Left renal pelvis (tissue), 4 donors: ENCODE measurements at places on chromosomes 5 and 9.

DNA sequence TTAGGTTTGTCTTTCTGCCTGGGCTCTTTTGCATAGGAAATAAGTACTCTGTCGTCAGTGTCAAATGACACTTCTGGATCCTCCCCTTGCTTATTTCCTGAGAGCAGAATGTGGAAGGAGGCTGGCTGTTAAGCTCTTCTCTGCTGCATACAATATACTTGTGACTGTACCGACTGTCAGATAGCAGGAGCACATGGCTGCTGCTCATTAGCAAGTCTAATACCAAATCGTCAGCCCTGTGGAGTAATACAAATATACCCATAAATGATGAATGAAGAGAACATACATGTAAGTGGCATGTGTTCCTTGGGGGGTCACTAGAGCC, at the start of gene GPR151:
Gene GPR151 (minus strand): TSS at position 40 of the 325 bp plus-strand sequence. CDS start 77 bp downstream, outside the sequence.
- no peak for DNase-seq

- DNase-seq, result no peak
These were observed 28.1 kb downstream of the TTC23L start for GRCh38 chr5:34866989-34867471.

DNA sequence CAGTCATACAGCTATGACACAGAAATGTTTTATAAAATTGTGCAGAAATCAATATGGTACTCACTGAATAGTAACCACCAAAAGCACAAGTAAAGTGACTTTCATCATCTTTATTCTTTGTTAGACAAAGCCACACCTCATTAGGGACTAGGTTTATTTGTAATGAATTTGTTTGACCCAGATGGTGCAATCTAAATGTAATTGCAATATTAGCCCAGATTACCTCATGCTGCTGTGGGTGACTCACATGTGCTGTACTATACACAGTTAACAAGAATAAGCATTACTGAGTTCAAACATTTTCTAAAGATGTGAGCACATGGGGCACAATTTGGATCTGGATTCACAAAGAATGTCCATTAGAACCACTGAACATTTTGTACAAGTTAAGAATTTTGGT, 759.3 kb upstream of the TYRP1 start:
- no peak for DNase-seq

DNA sequence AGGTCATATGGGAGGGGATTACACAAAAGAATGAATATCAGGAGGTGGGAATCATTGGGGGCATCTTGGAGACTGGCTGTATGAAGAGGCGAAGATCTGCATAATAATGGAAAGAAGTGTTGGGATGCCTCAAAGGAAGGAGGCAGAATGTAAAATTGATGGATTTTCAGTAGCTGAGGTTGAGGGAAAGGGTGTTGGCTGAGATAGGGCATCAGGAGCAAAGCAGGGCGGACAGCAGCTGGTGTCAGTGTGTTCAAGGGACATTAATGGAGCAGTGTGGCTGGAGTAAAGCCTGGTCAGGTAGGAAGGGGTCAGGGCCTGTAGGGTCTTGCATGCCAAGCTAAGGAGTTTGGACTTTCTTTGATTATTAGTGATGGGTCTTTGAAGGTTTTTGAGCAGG, 65.2 kb upstream of the TNFAIP8 start:
- DNase-seq, result no peak

- DNase-seq, result no peak
These were observed 22.1 kb upstream of the GRPEL2 start for GRCh38 chr5:149323210-149323609.

DNA sequence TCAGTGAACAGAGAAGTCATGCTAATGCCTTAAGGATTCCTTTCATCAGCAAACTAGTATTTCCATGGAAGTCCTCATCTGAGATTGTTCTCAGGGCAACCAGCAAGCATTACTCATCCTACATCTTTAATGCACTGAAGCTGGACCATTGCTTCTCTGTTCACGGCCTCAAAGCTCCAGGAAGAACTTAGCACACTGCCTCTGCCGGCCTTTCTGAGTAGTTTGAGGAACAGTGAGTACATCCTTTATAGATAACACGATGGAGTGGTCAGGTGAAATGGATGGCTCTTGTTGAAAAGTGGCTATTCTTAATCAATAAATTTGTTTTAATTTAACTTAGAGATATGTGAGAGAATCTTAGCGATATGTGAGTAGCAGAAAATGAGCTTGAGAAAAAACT, 35.8 kb downstream of the MEGF10 start:
- DNase-seq, result no peak

DNA sequence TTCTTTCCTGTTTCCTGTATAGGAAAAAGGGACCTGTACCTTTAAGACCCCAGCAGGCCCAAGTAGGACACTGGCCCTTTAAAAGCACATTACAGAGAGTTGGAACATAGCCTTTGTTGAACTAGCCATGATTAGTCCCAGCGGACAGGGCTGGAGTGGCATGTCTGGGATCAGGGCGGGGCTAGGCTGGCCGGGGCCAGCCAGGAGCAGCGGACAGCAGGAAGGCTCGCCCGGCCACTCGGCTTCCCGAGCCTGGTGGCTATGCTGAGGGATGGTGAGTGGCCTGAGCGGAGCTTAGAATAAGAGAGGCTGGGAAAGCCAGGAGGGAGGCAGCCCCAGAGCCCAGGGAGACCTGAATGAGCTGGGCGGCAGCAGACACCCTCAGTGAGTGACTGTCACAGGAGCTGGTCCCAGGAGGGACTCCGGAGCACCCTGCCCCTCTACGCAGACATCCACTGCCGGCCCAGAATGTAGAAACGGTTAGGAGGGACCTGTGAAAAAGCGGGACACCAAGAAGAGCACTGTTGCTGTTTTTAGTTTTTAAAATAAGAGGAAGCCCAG, 92.1 kb downstream of the DAB2IP start:
- DNase-seq, result no peak

DNA sequence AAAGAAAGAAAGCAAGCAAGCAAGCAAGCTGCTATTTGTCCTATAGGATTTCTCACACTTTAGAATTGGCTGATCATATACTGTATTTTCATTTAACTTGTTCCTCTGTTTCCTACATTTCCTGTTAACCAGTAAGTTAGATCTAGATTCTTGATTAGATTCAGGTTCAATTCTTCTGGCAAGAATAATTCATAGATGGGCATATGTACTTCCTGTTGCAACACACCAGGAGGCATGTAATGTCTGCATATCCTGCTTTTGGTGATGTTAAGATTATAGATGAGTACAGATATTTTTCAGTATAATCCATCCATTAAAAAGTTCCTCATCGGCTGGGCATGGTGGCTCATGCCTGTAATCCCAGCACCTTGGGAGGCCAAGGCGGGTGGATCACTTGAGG, 10.8 kb upstream of the KIF27 start:
- DNase-seq, result no peak

GRCh38 chr5:93078082-93079038, 502.7 kb downstream of the NR2F1-AS1 start:
- DNase-seq, result no peak

DNA sequence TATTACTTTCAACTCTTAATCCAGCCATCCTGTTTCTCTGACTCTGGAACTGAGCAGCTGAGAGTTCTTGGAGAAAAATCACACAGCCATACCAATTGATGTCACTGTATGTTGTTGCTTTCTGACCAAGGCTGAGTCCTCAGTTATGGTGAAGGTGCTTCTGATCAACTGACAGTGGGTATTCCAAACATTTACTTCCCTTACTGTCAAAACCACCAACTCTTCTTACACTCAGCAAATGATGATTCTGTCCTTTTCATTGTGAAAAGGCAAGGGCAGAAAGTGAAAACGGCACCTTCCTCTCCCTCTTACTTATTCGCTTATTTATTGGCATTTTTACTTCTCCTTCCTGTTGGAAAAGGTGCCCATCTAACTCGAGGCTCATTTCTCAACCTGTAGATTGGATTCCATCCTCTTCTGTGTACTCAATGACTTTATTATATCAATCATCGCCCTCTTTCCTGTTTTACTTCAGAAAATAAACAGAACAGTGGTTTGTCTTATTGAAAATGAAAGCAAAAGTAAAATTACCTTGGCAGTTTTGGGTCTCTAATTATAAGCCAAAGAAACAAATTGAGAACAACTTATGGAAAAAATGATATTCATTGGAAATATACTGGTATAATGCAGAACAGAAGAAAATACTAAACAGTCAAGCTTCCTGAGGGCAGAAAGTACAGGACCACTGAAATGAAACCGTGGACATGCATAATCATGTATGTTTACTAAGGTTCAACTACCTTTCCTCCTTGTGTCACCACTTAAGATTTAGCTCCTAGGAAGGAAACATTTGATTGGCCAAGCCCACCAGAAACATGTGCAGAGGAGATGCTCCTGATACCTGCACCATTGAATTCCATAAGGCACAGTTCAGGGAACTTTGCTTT, 104.5 kb upstream of the CHD1 start:
- DNase-seq, result no peak

- DNase-seq, result no peak
These were observed 857 bp downstream of the FAM169A start for GRCh38 chr5:74865256-74865803.

- DNase-seq, result no peak
These were observed 29.5 kb downstream of the CDH9 start for GRCh38 chr5:27008604-27009539.

DNA sequence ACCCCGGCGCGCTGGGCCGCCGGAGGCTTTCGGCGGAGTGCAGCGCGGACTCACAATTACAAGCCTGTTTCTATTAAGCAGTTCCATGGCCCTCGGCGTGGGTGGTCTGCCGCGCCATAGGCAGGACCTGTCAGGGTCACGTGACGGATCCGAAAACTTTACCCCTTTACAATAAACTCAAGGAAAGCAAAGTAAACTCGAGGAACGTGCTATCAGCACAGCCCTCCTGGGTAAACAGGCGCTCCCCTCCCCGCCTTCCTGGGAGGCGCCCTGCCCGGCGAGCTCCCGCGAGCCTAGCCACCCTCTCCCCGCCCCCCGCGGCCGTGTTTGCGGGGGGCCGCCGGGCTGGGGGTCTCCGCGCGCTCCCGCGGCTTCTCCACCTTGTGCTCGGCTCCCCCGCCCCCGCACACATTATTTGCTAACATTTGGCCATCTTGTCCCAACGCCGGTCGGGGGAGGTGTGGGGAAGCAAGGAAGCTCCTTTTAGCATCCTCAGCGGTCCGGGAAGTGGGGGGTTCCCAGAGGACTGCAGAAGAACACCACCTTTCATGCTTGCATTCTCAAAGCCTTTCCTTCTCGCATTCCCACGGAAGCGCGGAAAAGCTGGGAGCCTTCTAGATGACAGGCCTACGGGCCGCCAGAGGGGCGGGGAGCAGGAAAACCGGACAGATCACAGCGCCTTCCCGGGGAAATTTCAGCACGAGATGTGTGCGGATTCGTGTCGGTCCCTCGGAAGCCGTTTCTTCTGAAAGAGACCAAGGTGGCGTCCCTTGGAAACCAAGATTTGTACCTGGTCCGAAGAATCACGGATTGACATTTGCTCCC, at the start of gene PTCH1:
Gene PTCH1 (minus strand): TSS at position 238 of the 825 bp plus-strand sequence.
- DNase-seq, result no peak

- DNase-seq, result no peak
These were observed 188.7 kb upstream of the S1PR3 start for GRCh38 chr9:88802533-88802932.

DNA sequence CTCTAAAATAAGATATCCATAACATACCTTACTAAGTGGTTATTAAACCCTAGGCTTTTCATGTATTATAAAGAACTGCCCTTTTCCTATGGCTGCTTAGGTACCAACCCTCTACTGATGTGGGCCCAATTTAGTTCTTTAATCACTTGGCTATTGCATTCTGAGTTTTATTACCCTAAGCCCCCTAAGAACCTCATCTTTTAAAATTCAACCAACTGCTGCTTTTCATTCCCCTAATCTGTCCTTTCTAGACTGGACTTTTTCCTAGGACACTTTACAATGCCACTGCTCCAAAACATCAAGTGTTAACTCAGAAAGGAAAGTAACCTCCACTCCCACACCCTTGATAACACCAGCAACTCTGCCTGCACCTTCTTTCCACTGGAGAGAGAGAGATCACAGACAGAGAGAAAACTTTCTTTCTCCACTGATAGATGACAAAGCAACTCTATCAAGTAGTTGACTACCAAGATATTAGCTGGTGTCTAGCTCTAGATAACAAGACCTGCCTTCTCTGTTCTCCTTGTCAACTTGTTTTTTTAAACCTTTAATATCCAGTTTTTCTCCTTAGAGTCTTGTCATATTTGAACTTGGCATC, 27.3 kb downstream of the ELL2 start:
- DNase-seq, result no peak

GRCh38 chr5:93603793-93604643, 21.0 kb downstream of the NR2F1 start:
- DNase-seq, result no peak

DNA sequence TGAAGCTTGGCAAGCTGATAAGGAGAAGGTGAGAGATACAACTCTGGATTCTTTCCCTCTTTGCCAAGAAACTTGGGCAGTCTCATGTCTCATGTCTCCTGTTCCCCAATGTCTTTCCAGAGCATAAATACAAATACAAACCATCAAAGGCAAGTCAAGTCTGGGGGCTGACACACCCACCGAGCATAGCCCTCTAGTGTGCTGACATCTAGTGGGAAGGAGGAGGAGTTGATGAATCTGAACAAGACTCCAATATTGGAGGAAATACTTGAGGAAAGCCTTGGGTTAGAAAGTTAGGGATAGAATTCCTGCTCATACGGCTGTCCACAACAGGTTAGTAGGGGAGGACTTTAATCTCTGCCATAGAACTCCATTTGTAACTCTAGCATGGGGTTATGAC, 8.6 kb downstream of the MLANA start:
- DNase-seq, result no peak

DNA sequence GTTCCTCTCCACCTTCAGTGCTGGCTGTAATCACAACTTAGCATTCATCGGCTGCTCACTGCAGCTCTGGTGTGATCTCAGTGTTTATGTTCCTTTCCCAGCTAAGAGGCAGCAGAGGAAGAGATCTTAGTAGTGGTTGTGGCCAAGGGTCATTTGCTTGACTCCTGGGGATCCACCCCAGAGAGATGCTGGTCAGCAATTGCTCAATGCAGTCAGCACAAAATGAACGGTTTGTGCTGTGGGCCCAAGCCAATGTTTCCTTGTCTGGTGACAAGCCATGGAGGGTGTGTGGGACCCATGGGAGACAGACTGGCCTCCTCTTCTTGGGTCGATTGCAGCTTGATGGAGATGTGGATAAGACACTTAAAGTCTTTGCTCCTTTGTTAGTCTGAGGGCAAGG, 16.1 kb upstream of the FRMD3 start:
- DNase-seq, result no peak
